ENCODE measurements at places on chromosomes 2 and 18.

- DNase-seq = no peak
These were observed 35.4 kb upstream of the CYP26B1 start for GRCh38 chr2:72183016-72183415.

- no peak for DNase-seq
These were observed 132.3 kb downstream of the FOXI3 start for GRCh38 chr2:88320076-88320773.

GRCh38 chr2:237147317-237147716 lies 61.6 kb downstream of the COPS8 start:
- DNase-seq = no peak

DNA sequence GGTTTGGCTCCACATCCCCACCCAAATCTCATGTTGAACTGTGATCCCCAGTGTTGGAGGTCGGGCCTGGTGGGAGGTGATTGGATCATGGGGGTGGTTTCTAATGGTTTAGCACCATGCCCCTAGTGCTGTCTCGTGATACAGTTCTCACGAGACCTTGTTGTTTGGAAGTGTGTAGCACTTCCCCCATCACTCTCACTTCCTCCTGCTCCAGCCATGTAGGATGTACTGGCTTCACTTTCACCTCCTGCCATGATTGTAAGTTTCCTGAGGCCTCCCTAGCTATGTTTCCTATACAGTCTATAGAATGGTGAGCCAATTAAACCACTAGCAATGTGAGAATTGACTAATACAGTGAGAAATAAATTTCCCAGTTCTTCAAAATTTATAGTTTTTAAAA lies 325.9 kb downstream of the FSIP2 start:
- no peak for DNase-seq

All from activated CD4-positive, alpha-beta T cell treated with anti-CD3 and anti-CD28 coated beads for 48 hours (primary cell).